ENCODE measurements at places on chromosomes 7 and 10.

- DNase-seq = no peak
These were observed 181.9 kb upstream of the CXCL12 start for GRCh38 chr10:44566786-44567185.

GRCh38 chr7:138506764-138507163 lies 46.7 kb downstream of the TRIM24 start:
- no peak for DNase-seq

GRCh38 chr7:137898839-137899721 lies 52.3 kb upstream of the DGKI start:
- peak; percentile 72 for DNase-seq

GRCh38 chr7:139648941-139649425 lies 125.5 kb downstream of the CLEC2L start:
- DNase-seq = peak; percentile 12

DNA sequence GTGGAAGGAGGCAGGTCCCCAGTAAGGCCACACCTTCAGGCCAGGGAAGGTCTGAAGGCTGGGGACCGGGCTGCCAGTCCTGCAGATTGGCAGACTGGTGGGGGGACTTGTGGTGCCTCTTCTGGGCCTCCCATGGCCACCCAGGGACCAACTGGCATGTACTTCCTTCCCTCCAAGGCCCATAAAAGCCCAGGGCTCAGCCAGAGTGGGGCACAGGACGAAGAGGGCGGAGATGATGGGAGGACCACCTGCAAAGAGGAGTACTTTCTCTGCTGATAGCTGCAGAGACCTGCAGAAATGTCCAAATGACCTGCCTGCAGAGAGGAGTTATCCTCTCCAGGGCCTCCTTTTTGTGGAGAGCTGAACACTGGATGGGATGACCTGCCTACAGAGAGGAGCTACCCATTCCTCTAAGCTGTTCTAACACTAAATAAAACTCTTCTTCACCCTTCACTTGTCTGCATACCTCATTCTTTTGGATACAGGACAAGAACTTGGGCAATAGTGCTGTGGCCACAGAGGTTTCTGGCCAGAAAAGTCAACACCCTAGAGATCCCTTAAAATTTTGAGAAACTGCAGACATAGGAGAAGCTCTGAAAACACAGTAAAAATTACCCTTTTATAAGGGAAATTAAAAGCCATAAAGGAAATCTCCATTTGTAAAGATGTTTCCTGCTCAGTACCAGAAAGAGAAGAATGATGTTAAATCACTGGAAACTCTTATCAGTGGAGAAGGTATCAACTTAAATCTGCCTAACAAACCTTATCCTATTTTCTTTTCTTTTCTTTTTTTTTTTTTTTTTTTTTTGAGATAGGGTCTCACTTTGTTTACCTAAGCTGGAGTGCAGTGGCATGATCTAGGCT lies 20.7 kb upstream of the PRF1 start:
- DNase-seq = no peak
